ENCODE measurements at places on chromosomes 1 and 21.

DNA sequence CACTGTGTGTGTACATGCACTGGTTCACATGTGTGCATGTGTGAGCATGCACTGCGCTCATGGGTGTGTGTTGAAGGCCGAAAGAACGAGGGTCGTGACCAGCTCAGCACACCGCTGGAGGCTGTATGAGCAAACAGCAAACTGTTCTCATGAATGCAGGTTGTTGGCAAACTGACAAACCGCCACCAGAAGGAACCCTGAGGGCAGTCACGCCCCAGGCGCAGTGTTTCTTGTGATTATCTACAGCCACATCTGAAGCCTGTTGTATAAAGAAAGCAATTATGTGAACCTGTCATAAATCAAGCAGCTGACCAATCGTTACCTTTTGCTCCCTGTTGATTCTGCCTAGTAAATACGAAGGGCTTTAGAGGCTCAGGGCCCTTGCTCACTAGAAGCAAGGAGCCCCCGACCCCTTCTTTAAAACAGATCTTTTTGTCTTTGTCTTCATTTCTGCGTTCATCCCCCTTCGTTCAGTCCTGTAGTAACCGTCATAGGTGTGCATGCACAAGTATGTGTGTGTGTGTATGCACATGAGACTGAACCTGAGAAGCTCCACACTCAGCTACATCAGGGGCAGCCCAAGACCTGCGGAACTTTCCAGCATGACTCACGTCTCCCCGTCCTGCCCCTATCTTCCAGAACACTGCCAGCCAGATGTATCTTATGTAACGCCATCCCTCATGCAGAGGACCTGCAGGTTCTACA, 16.8 kb upstream of the RIPK4 start:
- no peak for DNase-seq

DNA sequence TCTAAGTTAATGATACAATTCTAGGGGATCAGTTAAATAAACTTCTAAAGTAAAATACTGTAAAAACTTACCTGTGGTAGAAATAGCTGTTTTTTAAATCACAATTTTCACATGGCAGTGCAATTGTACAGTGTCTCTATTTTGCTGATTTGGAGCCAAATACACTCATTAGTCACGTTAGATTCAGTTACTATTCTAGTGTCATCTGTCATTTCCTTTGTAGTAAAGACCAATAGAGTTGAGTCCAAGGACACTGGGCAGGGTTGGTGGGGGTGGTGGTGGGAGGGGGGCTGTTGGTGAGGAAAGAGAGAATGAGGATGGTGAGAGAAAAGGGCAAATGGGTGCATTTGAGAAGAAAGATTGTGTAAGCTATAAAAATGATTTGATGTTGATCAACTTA, 33.6 kb downstream of the CD55 start:
- no peak for DNase-seq

DNA sequence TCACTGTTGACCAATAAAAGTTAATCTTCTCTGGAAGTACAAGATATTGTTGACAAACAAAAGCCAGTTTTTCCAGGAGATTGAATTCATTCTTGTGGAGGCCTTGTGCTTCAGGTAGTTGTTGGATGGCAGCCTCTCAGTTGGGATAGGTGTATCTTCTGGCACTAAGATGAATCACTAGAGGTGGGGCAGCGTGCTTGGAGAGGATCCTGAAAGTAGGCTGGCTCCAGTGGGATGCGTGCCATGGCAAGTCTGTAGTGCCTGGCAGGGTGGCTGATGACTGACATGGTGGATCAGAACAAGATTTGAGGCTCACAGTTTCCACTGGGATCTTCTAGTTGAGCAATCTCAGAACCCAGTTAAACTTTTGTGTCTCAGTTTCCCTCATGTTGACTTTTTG, 2.4 kb downstream of the VPS13D start:
- DNase-seq, result no peak

- DNase-seq, result no peak
These were observed 48.8 kb downstream of the DISP3 start for GRCh38 chr1:11527541-11528452.

GRCh38 chr1:211356723-211357407, 30.2 kb downstream of the TRAF5 start:
- peak; percentile 56 for DNase-seq

GRCh38 chr1:59504276-59504675, 207.4 kb downstream of the FGGY start:
- DNase-seq, result no peak

All from inflammatory macrophage treated with lipopolysaccharide for 4 hours (primary cell).